ENCODE measurements at places on chromosomes 1 and 21. TPM values are rescaled to one million over a fixed set of nuclear protein-coding genes. Genes with fewer than 3 reads are reported as not detected.

DNA sequence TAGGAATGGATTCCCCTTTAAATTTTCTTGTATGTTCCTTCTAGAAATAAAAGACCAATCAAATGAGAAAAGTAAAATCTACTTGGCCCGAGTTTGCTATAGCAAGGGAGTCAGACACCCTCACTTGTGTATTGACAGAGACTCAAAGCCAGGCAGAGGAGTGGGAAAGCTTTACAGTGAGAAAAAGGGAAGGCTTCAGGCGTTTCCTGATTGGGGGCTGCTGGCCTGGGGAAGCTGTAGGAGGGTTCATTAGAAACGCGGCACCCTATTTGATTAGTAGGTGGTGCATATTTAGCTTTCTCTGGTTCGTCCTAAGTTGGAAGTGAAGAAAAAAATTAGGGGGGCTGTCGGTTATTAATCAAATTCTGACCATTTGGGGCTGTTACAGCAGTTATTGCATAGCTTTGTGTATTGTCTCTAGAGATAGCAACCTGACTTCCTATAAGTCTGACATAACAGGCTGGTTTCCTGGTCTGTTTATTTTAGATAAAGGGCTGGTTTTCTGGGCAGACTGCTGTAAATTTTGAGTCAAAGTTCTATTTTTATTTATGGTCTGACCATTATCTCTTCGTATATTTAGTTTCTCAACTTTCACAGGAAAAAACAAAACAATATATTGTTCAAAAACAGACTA, 10.0 kb downstream of the SLC25A24 start:
- H3K4me1 ChIP-seq, result no peaks in the 10 kb centered on the region
- H3K27me3 ChIP-seq, result no peaks in the 10 kb centered on the region
- DNase-seq, result no peak

GRCh38 chr1:2187619-2188018, 7.0 kb downstream of the FAAP20 start:
- H3K4me3 ChIP-seq, result no peak overlapping the region
- no peaks in the 10 kb centered on the region for H3K4me1 ChIP-seq
- H3K27me3 ChIP-seq, result no peaks in the 10 kb centered on the region
- H3K36me3 ChIP-seq, result no peaks in the 10 kb centered on the region

GRCh38 chr1:11594222-11594621, 60.0 kb downstream of the FBXO2 start:
- H3K27me3 ChIP-seq, result no peaks in the 10 kb centered on the region
- no peak for DNase-seq
- no peaks in the 10 kb centered on the region for H3K4me1 ChIP-seq

The TPTE gene
- not detected for total RNA-seq

The SERPINC1 gene
- 0.98 TPM for total RNA-seq
